ENCODE measurements at places on chromosomes 12 and 14. TPM values are rescaled to one million over a fixed set of nuclear protein-coding genes. Genes with fewer than 3 reads are reported as not detected.

The CCDC60 gene
- total RNA-seq = 0.78 TPM

The LPAR5 gene
- 0.22 TPM for total RNA-seq

The SERPINA5 gene
- total RNA-seq = 1.9 TPM

The TDRD9 gene
- not detected for total RNA-seq

The IGFBP6 gene
- 13.7 TPM for total RNA-seq

The GDF3 gene
- total RNA-seq = 16.8 TPM

The GLIPR1L1 gene
- total RNA-seq = 1.7 TPM

The PMCH gene
- total RNA-seq = not detected

The RNU4-1 gene
- 1,786 TPM for total RNA-seq

The RPGRIP1 gene
- 0.65 TPM for total RNA-seq

The CLECL1 gene
- total RNA-seq = not detected

The MYF6 gene
- total RNA-seq = not detected

The VWF gene
- 0.60 TPM for total RNA-seq

The TPH2 gene
- 0.90 TPM for total RNA-seq

The HSPA2 gene
- 91.1 TPM for total RNA-seq

DNA sequence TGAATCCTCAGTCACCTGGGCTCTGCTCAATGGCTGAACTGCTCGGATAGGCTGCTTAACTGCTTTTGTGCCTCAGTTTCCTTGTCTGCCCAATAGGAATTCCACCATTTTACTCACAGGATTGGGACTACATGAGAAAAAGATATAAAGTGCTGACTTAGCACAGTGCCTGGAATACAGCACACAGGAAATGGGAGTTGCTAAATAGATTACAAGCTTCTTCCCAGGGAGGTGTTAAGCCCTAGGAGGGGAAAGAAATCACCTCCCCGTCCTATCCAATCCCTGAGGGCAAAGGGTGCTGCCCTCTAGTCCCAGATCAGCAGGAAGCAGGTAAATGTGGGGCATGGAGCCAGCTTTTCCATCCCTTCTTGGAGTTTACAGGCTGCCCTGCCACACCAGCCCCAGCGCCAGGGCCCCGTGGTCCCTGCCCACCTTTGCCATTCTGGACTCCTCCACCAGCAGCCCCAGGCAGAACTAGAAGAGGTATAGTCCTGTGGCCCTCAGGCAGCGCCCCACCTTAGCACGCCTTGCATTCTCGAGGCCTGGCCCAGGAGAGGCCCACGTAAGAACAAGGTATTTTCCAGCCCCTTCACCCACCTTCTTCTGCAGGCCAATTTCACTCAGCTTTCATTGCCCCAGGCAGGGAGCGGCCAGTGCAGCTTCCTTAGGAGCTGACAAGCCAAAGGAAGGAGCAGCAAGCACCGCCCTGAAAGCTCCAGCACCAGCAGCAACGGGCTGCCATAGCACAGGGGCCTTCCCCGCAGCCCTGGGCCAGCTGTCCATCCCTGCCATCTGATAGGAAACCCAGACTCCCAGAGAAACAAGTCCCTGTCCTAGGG is 28.8 kb upstream of the RPLP0 start:
- no peak for DNase-seq

GRCh38 chr14:104553166-104554087 is 26.1 kb upstream of the C14orf180 start:
- DNase-seq = no peak

GRCh38 chr14:86665975-86666374 is 1136.0 kb downstream of the FLRT2 start:
- no peak for DNase-seq

DNA sequence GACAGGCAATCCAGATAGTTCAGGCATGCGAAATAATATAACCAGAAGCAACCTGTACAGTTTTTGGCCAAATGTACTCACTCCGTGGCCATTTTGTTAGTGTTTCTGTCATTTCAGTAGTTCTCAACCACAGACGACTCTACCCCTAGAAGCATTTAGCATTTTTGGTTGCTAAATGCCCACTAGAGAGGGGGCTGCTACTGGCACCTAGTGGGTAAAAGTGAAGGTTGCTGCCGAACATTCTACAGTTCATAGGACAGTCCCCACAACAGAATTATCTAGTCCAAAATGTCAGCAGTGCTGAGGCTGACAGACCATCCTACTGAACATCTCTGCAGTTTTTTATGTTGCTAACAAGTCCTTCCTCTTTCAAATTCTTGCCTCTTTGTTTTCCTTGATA is 107.4 kb downstream of the TSHR start:
- DNase-seq = peak; percentile 50

- DNase-seq = no peak
Measured at GRCh38 chr12:104790296-104791125, 167.6 kb downstream of the SLC41A2 start.

- no peak for DNase-seq
Measured at GRCh38 chr14:104200591-104200990, 62.2 kb downstream of the KIF26A start.

GRCh38 chr14:101879529-101880336 is 84.6 kb upstream of the DYNC1H1 start:
- DNase-seq = no peak

- no peak for DNase-seq
Measured at GRCh38 chr14:93003945-93004698, 81.2 kb downstream of the CHGA start.

GRCh38 chr14:51228391-51228790 is 11.7 kb upstream of the TMX1 start:
- no peak for DNase-seq

GRCh38 chr12:120620624-120621023 is 19.8 kb upstream of the CABP1 start:
- DNase-seq = no peak

DNA sequence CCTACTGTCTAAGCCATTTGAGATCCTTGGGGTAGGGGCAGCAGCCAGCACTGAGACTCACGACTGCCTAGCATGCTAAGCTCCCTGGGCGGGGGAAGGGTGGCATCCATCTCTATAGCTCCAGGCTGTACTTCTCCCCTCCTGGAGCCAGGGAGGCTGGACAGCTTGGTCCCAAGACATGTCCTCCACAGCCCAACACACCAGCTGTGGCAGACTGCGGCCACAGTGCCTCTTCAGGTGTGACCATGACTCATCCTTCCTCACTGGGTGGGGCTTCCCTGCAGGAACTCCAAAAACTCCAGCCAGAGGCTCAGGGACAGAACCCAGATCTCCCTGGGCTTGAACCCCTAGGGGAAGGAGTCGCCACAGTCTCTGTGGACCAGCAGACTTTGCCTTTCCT is 193.9 kb downstream of the GPHN start:
- DNase-seq = no peak

- DNase-seq = no peak
Measured at GRCh38 chr12:112839386-112839972, 47.9 kb downstream of the RPH3A start.

DNA sequence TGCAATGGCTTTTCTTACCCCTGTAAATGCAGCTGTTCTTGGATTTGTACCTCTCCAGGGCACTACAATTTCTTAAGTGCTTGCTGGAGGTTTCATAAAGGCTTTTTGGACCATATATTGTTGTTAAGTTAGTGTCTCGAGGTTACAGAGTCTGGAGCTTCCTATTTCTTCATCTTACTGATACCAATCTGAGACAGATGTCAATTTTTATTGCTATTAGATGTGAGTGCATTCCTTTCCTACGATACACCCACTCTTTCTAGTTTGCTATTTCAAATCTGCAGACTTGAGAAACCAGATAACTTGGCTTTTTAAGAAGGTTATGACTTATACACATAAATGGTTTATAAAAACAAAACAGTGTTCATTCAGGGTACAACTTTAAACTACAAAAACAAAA is 2.1 kb downstream of the NOXRED1 start:
- no peak for DNase-seq

DNA sequence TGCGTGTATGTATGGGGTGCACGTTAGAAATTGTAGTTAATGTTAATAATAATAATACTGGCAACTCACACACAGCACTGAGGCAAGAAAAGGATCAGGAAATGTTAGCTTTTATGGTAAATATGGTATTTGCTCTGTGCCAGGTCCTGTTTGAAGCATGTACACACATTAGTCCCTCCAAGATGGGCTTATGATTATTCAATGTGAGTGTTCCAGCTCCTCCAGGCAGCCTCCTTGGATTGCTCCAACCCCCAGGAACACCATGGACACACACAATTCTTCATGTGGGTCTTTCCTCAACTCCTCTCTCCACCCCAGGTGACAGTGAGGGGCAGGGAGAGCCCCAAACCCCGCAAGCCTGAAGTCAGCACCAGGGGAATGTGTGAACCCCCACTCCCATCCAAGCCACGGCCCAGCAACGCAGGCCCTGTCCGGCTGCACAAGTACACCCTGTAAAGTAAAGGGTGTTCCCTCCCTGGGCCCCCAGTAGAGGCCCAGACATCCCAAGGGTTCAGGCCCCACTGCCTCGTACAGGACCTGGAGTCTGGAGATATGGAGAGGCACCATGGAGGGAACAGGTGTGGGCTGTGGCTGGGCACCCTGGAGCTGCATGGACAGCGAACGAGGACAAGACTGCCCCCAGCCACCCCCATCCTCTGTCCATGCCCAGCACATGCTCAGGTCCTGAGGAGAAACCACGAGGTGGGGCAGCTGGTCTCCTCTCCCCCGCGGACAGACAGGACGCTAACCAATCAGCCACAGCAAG is 41.3 kb downstream of the NCOR2 start:
- no peak for DNase-seq

GRCh38 chr12:57330992-57331391 is 80.0 kb upstream of the STAC3 start:
- DNase-seq = no peak

DNA sequence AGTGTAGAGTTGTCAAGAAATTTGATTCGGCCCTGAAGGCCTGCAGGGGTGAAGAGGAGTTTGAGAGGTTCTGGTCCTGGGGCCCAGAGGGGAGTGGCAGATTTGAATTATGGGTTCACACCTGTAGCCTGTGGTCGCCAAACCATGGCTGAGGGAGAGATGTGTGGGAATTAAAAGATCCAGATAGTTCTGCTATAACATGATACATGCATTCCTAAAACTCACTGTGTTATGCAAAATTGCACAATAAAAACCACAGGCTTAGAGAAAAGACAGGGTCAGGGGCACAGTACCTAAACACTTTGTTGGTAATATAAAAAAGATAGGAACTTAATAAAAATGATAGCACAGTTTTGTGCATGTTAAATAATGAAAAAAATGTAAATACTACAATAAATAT is 106.2 kb downstream of the TMEM30B start:
- no peak for DNase-seq

DNA sequence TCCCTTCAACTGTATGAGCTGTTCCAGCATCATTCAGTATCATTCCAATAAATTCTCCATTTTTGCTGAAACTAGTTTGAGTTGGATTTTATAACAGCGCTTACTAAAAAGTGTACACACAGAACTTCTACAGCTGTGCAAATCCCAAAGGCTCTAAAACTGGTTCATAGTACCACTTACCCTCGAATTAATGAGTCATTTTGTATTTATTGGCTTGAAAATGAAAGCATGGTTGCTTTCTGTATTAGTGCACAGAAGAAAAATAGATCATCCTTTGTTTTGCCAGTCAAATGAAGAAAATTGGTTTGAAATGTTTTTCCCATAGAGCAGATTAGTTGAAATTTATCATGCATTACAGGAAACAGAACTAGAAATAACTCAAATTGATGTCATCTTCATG is 268.3 kb upstream of the CPNE8 start:
- no peak for DNase-seq

GRCh38 chr12:48764521-48764920 is 24.4 kb downstream of the ADCY6 start:
- DNase-seq = no peak

DNA sequence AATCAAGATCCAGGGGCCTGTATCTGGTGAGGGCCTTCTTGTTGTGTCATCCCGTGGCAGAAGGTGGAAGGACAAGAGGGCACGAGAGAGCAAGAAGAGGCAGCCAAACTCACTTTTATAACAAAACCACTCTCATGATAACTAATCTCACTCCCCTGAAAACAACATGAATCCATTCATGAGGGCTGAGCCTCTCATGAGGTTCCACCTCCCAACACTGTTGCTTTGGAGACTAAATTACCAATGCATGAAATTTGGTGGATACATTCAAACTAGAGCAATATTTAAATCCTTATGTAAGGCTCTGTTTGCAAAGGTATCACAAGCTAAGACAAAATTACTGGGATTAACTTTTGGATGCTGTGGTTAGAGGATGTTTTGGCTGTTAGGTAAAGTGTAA is 470.1 kb upstream of the NOVA1 start:
- DNase-seq = no peak

GRCh38 chr14:89307409-89307808 is 109.6 kb downstream of the FOXN3 start:
- no peak for DNase-seq

DNA sequence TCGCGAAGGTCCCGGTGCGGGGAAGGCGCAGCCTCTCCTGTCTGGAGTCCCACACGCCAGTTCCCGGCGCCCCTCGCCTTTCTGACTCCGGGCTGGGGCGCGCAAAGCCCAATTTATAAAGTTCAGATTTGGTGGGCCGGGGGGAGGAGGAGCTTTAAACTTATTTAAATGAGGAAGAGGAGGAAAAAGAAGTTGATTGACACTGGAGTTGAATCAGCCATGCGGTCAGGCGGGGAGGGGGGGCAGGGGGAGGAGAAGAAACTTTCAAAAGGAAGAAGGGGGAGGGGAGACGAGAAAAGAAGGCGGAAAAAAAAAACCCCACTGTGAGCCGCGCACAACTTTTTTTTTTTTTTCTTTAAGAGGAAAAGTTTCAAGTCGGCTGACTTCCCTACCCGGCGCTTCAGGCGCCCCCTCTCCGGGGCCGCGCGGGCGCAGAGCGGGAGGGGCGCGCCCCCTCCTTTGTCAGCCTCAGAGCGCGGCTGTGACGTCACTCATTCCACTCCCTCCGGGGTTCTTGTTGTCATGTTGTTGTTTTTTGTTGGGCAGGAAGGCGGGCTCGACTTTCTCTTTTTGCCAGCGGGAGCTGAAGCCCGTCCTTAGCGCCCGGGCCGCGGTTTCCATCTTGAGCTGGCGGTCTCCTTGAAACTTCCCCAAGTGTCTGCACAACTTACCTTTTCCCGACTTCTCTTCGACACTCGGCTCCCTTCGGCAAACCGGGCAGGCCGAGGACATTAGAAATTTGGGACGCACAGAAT is at the start of gene ZFP36L1:
ZFP36L1 (minus strand) TSS at position 89 of the 755 bp plus-strand sequence. CDS start 129 bp downstream, outside the sequence.
- DNase-seq = peak; percentile 89

DNA sequence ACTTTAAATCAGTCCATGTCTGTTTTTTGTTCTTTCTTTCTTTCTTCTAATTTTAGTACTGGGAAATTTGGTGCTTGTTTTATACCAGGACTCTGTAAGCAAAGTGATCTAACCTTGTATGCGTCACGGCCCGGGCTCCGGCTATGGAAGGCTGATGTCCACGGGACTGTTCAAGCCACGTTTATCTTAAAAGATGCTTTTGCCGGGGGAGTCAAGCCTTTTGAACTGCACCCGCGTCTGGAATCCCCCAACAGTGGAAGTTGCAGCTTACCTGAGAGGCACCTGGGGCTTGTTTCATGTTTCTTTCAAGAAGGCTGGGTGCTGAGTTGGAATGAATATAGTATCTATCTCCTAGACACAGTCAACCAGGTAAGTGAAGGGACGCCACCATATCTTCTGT is 62.2 kb downstream of the TECPR2 start:
- no peak for DNase-seq

GRCh38 chr12:119788786-119789185 is 88.3 kb downstream of the CIT start:
- no peak for DNase-seq

- DNase-seq = no peak
Measured at GRCh38 chr14:62084020-62084419, 321.8 kb downstream of the SNAPC1 start.
